ENCODE measurements at places on chromosomes 7 and 10.

GRCh38 chr7:131057015-131057793 lies 270.5 kb upstream of the MKLN1 start:
- DNase-seq, result peak; percentile 87

- DNase-seq, result no peak
These were observed 138.5 kb upstream of the MGMT start for GRCh38 chr10:129328546-129328945.

DNA sequence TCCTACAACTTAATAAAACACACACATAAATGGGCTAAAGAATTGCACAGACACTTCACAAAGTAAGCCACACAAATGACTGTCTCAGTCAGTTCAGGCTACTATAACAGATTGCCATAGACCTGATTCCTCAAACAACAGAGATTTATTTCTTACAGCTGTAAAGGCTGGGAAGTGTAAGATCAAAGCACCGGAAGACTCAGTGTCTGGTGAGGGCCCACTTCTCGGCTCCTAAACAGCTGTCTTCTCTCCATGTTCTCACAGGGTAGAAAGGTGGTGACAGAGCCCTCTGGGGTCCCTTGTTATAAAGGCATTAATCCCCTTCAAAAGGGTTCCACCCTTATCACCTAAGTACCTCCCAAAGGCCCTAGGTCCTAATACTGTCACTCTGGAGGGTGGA lies 18.3 kb downstream of the STK32C start:
- no peak for DNase-seq

DNA sequence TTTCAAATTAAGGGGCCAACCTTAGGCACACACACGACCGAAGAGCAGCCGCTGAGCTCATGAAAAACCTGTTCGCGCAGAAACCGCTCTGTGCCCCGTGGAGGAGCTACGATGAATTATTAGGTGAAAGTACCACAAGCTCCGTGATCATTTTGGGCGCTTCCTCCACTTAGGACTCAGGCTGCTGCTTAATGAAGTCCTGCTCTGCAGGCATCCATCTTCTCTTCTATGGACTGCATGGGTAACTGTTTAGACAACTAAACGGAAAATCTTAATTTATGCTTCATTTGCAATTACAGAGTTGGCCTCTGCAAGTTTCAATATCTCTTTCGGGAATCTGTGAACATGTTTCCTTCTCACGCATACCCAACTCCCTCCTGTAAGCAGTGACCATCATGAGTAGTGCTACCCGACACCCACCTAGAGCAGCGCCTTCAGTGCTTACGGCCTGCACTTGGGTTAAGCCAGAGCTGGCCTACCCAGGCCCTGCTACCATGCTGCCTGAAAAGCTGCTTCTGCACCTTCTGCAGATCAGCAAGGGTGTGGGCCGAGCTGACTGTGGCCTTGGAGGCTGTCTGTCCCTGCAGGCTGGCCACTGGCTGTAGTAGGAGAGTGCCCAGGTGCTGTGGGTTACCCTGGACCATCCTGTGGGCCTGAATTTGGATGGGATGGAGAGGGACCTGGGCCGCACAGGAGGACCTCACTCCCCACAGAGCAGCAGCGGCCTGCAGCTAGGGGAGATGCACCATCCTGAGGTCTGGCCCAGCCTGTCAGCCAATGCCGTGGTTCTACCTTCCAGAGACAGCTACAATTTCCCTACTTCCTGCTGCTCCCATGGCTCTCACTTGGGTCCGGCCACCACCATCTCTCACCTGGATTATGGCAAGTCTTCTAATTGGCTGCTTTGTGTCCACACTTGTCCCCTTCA lies 36.0 kb downstream of the GNA12 start:
- no peak for DNase-seq

DNA sequence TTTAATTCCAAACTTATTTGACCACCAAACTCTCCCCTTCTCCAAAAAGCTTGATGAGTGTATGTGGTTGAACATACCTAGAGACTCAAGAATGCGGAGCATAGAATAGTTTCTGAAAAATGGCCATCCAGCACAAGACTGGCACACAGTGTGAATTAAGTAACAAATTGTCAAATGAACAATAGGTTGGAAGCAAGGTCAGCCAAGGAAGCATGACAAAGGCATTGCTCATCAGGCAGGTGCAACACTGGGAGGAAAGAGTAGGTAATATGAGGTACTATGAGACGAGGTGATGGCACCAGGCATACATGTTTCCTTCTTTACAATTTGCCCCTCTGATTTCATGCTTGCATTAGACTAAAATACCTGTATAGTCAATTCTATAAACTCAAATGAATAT lies 73.7 kb downstream of the DKK1 start:
- DNase-seq, result no peak

- no peak for DNase-seq
These were observed 34.4 kb downstream of the CSGALNACT2 start for GRCh38 chr10:43172645-43173044.

DNA sequence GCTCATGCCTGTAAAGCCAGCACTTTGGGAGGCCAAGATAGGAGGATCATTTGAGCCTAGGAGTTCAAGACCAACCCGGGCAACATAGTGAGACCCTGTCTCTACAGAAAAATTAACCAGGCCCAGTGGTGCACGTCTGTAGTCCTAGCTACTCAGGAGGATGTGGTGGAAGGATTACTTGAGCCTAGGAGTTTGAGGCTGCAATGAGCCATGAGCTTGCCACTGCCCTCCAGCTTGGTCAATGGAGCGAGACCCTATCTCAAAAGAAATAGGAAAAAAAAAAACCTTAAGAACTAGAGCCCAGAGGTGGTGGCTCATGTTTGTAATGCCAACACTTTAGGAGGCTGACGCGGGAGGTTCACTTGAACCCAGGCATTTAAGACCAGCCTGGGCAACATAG lies 2.2 kb downstream of the STRA8 start:
- no peak for DNase-seq

- DNase-seq, result no peak
These were observed 94.3 kb upstream of the AFAP1L2 start for GRCh38 chr10:114498413-114499111.

DNA sequence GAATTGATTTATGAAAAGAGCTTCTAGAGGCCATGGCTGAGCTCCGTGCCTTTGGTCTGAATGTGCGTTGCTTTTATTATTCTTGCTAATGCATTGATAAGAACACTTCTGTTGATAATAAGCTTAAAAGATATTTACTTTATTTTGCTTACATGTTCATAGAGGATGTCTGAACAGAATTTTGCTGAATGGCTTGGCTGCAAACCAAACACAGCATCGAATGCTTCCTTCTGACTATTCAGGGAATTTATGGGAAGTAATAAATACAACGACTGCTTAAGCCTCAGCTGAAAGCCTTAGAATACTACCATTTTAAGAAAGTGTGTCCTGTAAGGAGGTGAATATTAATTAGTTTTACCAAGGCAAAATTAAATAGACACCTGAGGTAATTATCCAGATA lies 643.5 kb upstream of the POT1 start:
- DNase-seq, result no peak

DNA sequence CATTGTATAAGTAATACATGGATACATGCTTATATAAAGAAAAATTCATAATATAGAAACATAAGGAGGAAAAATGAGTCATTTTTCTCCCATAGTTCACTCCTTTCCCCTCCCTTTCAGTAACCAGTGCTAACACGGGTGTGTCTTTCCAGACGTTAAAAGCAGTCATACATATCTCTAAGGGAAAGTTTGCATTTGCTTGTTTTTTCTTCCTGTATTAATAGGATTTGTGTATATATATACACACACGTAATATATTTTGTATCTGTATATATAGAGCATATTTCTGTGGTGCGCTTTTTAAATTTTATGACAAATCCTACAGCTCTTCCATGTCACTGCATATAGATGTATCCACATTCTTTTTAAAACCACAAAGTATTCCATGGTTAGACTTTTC lies 78.8 kb downstream of the RALA start:
- DNase-seq, result no peak

DNA sequence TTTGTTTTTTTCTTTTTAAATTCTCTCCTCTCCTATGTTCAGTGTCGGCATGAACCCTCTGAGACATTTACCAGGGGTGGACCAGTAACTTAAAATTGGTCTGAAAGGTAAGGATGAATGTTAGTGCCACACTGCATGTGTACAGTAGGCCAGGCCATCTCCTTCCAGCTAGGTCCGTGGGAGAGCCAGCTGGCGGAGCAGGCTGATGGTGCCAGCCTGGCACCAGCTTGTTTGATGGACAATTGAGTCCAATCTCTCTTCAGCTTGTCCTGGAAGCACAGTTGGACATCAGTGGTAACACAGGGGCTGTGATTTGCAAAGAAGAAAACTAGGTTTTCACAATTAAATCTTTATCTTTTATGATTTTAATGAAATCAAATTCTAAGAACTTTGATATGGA lies 136.5 kb downstream of the CNNM2 start:
- DNase-seq, result no peak

- no peak for DNase-seq
These were observed 48.9 kb upstream of the FHIP2A start for GRCh38 chr10:114772496-114773196.

GRCh38 chr10:72316748-72317435 lies 37.8 kb downstream of the DNAJB12 start:
- peak; percentile 54 for DNase-seq

GRCh38 chr7:148790131-148790726 lies 91.5 kb downstream of the CUL1 start:
- DNase-seq, result no peak

DNA sequence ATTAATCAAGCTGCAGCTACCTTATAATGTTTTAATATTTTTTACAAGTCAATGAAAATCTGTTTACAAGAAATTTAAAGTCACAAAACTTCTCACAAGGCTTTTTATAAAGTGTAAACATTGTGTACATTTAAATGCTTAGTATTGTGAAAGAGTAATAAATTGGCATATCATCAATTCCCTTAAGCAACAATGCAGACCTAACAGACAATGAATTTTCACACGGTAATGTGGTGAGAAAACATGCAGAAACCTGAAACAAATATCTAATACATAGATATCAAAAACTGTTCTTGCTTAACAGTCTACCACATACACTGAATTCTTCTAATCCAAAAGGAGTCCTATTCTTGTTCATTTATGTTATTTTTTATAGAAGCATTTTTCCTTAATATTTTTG lies 220.7 kb downstream of the CRPPA start:
- DNase-seq, result no peak

DNA sequence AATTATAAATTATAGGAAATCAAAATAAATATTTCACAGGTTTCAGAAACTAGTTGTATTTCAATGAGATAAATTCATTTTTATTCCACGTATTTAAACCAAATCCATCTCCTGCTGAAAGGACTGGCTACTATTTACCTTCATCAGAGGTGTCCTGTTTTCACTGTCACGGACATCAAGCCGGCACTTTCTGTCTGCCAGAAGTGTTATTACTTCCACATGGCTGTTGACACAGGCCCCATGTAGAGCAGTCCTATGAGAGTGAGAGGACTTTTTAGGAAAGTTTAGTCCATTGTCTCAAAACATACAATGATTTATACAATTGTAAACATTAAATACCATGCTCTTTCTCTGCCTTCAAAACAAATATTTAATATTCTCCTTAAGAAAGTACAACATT lies 100.4 kb upstream of the ACBD5 start:
- no peak for DNase-seq

GRCh38 chr10:115020449-115020848 lies 72.7 kb upstream of the ATRNL1 start:
- no peak for DNase-seq

- DNase-seq, result no peak
These were observed 288.5 kb downstream of the TCERG1L start for GRCh38 chr10:131022981-131023380.

- DNase-seq, result no peak
These were observed 154.4 kb upstream of the MKLN1 start for GRCh38 chr7:131173145-131173890.

Measured in CD4-positive, alpha-beta T cell treated with Interleukin-4 for 1 hour (primary cell).